ENCODE measurements at places on chromosomes 12 and 14.

GRCh38 chr12:124461241-124461673 lies 106.2 kb downstream of the NCOR2 start:
- no peak for DNase-seq

DNA sequence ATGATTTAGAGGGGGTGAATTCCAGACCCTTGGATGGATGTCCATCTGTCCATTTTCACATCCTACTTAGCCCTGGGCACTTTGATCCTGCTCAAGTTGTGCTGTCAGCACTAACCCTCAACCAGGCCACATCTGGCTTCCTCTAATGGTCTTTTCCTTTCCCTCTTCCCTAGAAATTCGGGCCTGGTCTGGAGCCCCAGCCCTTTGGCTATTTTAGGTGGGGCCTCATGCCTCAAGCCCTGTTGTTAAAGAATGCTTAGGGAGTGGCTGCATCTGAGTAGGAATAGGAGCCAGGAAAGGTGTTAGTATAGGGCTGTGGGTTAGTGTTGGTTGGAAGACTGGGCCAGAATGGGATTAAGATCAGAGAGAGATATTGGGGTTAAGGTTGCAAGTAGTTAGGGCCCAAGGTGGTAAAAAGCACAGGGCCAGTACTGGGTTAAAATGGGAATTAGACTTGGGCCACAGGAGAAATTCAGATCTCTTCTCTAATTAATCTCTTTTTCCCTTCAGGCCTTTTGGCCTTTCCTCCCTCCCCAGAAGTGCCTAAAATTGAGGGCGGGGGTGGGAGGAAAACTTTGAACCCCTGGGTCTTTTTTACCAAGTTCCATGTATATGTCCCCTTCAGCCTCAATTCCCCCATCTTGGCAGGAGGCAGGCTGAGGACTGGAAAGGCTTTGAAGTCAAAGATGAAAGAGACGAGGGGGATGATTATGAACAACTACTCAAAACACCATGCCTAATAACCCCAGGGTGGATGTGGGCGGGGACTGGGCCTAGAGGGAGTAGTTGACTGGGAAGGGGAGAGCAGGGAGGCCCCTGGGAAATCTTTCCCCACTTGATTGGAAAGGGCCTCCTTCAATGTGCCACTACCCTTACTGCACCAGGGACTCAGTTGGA lies 4.0 kb upstream of the ZNF385A start:
- DNase-seq = no peak

DNA sequence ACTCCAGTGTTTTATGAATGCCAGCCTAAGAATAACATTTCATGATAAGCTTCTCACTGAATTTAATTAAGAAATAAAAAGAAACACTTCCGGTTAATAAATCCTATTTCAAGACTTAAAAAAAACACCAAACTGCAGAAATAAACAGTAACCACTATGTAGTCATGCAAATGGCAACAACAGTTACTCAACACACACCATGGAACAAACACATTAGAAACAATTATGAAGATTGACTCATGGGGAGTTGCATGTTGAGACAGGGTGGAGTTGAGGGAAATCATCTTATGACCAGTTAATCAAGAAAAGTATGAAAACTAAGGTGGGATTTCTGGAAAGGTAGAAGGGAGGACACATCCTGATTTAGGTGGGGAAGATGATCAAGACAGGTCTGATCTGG lies 52.7 kb downstream of the PLBD1 start:
- DNase-seq = no peak

DNA sequence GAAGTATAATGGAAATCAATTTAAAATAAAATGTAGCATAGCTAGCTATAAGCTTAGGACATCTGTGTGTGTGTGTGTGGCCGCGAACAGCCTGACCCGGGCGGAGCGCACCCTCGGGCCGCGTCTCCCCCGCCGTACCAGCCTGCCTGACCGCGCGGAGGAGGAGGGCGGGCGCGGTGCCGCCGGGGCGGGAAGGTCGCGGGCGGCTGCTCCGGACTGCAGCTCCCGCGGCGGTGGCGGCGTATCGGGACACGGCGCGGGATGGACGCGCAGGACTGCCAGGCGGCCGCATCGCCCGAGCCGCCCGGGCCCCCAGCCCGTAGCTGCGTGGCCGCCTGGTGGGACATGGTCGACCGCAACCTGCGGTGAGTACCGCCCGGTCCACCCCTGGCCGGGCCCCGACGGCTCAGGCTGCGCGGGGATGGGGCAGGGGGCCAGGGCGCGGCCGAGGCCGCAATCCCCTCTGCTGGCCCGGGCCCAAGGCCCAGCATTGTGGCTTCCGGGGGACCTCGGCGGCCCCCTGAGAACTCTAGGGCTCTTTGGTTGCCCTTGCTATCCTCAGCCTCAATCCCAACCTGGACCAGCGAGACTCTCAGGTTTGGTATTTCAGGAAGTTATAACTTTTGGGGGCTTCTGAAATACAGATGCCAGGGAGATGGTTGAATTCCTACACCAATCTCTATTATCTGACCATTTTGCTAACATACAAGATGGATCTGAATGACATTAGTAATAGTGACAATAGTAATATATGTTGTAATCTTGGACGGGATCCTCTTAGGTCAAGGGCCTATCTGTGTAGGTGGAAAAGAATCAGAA lies at the start of gene ABHD12B:
TSS of gene ABHD12B (plus strand) at position 140 of the 819 bp plus-strand sequence. CDS start at position 262, 122 bp downstream.
- no peak for DNase-seq

DNA sequence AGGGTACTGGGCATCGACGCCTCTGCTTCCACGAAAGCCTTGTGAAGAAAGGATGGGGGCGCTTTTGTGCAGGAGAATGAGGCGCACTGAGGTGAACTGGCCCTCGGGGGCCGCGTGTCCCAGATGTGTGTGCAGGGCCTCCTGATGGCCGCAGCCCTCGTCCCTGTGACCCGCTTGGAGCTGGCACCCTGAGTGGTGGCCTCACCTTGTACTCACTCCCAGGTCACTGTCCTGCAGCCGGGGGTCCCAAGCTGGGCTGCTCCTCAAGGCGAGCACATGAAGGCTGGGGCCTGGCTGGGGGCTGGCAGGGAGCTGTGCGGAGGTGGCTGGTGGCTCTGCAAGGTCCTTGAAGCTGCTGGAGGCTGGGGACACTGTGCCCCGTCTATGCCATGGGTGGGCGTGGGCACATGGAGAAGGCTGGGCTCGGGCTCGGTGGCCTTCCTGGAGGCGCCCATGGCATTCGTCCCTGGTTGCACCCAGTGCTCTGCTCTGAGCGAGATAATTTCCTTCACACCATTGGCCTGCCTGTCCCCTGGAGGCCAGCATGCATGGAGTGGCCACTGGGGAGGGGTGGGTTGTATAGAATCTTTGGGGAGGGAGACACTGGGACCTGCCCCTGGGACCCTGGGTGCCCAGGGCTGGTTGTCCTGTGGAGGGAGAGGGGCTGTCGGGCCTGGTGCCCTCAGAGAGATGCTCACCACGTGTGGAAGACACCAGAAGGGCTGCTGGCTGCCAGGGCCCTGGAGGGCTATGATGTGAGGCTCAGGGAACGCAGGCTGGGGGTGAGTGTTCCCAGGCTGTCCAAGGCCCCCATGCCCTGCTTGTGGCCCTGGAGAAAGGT lies 79.3 kb downstream of the TMEM121 start:
- no peak for DNase-seq

- no peak for DNase-seq
Measured at GRCh38 chr12:101230547-101230946, 20.5 kb upstream of the SLC5A8 start.

DNA sequence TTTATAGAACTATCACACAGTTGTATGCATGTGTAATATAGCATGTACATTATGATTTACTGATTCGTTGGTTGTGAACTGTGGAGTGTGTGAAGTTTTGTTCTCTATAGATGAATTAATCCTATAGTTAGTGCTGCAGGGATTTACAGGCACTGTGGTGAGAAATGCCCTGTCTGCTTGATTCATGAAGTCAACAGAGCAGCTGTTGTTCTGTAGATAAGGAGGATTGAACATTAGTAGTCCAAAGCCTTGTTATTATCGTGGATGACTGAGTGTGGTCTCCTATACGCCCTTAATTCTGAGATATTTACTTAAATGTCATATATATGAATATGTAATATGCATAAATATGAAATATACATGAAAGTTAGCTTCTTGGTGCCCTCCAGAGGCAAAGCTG lies 98.3 kb downstream of the DNAH10 start:
- DNase-seq = no peak

DNA sequence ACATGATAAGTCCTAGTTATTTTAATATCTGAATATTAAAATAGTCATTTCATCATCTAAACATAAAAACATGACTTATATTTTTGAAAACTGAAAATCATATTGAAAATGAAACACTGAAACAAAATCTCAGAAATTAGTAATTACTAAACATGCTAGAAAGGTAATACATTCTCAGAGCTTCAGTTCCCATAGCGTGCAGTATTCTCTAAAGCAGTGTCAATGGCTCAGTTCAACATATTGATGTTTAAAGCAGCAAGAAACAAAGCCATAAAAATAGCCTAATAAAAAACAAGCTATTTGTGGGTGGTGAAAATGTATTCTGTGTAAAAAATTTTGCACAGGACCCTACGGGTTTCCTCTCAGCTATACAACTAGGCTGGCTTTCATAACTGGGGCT lies 1337.4 kb downstream of the FSCB start:
- DNase-seq = no peak

GRCh38 chr14:63770187-63770807 lies 42.4 kb upstream of the SGPP1 start:
- DNase-seq = peak; percentile 32

DNA sequence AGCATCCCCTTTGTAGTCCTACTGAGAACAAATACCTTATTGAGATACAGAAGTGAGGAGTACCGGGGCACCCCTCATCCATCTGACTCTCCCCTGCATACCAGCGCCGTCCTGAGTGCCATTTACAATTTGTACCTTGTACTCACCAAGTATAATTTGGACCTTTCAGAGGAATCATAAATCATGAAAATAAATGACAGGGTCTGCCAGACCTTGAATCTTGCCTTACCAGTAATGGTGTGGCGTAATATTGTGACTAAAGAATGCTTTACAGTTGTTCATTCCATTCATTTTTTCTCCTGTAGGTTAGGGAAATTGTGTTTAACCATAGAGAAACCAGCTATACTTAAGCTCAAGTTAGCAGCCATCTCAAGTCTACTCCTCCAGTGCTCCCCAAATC lies 243.7 kb upstream of the RGS6 start:
- no peak for DNase-seq

DNA sequence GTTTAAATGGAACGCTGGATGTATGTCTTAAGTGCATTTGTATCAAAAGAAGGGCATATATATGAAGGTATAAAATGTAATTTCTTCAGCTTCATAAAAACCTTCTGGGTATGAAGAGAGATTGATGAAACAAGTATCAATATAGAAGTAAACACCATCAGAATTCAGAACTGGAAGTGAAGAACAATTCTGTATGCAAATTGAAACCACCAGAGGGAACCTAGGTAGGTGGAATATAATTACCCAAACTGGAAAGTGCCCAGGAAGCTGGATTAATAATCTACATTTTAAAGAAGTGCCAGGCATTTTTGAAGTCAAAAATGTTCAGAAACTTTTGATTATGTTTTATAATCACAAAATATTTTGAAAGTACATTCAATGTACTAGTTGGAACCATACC lies 336.2 kb upstream of the GARIN6 start:
- no peak for DNase-seq

DNA sequence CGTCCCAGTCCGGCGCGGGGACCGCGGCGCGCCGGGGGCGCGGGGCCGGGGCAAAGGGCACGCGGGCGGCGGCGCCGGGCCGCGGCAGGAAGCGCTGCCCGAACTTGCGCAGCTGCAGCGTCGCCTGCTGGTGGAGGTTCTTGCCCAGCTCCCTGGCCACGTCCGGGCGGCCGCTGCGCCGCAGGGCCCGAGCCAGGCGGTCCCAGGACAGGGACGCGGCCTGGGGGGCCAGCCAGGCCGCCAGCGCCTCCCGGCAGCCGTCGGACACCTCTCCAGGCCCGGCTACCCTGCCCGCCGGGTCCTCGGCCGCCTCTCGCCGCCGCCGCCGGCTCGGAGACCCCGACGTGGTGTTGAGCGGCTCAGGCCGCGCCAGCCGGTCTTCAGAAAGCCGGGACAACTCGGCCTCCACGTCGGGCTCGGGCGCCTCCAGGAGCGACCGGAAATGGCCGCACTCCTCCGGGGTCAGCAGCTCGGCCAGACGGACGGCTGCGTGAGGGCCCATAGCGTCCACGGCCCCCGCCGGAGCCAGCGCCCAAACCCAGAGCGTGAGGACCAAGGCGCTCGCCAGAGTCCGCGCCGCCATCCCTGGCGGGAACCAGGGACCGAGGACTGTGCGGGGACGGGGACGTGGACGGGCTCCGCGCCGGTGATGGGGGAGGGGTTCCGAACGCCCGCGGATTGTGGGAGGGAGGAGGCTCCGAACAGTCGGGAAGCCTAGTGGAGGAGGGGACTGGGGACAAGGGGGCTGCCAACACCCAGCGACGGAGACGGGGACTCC lies 34.0 kb downstream of the FIGNL2 start:
- peak; percentile 27 for DNase-seq

DNA sequence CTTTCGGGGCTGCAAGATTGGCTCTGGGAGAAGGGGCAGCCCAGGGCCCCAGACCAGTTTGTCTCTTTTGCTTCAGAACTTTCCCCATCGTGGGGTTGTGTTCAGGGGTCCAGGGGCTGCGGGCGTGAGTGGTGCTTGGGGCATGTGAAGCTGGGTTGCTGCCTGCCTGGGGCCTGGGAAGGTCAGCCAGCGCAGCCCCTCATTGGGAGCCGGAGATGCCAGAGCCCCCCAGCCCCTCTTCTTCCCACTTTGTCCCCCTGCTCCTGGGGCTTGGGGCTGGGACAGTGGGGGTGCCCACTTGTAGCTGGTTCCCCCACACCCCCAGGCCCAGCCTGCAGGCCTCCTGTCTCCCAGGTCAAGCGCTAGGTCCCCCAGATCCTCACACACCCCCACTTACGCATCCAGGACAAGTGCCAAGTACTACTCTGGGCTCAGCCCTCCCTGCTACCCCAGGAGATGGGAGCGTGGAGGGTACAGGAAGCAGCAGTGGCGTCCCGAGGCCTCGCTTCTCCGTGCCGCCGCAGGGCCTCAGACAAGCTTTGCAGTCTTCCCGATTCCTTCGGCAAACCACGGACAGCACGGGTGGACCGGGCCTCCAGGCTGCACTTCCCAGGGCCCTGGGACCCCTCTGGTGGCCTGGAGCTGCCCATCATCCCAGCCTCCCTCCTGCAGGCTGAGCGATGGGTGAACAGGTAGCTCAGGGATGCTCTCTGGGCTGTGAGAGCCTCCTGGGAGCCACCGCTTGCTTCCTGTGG lies 41.5 kb downstream of the PACS2 start:
- no peak for DNase-seq

DNA sequence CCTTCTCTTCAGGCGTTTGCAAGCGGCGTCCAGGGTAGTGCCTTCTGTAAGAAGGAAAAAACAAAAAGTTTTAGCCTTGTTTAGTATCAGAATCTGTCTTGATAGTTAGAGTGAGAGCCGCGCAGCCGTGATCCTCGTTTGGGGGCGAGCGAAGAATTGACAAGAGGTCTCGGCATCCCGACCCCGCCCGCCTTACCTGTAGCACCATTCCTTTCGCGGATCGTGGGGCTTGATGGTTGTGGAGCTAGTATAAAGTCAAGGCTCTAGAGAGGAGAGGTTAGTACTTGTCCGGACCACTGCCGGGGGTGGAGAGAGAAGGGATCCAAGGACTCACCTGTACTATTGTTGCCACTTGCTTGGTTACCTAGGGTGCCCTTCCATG lies 494 bp downstream of the TMTC3 start:
- DNase-seq = no peak

- no peak for DNase-seq
Measured at GRCh38 chr14:74015963-74016362, 3.1 kb downstream of the ENTPD5 start.
